ENCODE measurements at places on chromosomes 13 and 19. TPM values are rescaled to one million over a fixed set of nuclear protein-coding genes. Genes with fewer than 3 reads are reported as not detected.

The TYK2 gene
- 62.4 TPM for total RNA-seq

The C19orf67 gene
- total RNA-seq, result not detected

The CTXN1 gene
- 2.0 TPM for total RNA-seq

The KCTD4 gene
- 0.13 TPM for total RNA-seq

The ZNF865 gene
- total RNA-seq, result 1.3 TPM

Measured in aortic smooth muscle cell (primary cell).